ENCODE measurements at places on chromosomes 12 and 14.
A peak's percentile ranks its signal among the peaks of the same experiment; 100 is the strongest.

DNA sequence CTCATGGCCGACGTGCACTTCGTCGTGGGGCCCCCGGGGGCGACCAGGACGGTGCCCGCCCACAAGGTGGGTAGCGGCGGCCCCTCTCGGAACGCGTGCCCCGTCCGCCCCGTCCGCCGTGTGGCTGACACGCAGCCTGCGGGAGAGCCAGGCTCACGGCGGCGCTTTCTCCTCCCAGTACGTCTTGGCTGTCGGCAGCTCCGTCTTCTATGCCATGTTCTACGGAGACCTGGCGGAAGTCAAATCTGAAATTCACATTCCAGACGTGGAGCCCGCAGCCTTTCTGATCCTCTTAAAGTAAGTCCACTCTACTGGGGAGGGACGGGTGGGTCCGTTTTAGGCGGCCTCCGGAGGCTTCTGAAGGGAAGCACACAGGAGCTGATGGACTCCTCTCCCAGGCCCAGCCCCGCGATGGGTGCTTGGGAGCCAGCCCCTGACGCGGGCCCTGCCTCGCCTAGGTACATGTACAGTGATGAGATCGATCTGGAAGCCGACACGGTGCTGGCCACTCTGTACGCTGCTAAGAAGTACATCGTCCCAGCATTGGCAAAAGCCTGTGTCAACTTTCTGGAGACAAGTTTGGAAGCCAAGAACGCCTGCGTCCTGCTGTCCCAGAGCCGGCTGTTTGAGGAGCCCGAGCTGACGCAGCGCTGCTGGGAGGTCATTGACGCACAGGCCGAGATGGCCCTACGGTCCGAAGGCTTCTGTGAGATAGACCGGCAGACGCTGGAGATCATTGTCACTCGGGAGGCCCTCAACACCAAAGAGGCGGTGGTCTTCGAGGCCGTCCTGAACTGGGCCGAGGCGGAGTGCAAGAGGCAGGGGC, 1.1 kb downstream of the BTBD6 start:
- DNase-seq, result no peak

GRCh38 chr12:93442411-93443340, 929 bp upstream of the UBE2N start:
- DNase-seq, result no peak

GRCh38 chr12:118866346-118866745, 115.0 kb upstream of the SRRM4 start:
- DNase-seq, result no peak

DNA sequence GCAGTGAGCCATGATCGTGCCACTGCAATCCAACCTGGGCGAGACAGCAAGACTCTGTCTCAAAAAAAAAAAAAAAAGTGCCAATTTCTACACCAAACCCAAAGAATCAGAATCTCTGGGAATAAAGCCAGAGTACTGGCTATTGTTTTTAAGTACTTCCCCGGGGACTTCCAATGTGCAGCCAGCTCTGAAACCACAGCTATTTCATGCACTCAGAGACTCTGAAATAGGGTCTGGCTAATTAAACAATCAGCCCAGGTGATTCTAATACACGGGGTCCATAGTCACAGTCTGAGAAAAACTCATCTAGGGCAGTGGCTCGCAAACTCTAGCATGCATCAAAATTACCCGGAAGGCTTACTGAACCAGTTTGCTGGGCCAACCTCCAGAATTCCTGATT, 56.3 kb downstream of the SIX6 start:
- DNase-seq, result peak; percentile 70

DNA sequence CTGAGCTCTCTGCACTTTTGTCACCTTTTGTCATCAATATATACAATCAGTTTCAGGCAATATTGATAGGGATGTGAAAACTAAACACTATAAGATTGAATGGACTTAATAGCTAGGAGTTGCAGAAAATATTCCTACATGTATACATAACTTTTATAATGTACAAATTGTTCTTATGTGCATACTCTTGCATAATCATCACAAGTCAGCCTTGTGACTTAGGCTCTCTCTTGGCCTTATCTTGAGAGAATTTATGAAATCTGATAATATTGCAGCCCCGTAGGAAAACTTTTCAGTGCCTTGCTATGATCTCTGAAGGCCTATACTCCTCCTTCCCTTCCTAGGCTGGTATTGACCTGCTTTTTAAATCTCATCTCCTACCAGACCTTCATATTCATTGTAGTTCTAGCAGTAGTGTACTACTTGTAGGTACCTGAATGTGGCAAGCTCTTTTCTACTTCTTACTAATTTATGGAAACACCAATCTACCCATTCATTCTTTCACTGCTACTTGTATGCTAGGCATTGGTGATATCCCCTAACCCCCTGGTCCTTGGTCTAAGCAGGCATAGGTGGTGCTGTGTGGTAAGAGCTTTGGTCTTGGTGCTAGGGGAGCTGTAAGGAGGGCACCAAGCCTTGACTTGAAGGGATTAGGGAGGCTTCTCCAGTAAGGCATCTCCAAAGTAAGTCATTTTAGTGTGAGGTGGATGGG, 100.0 kb downstream of the PRKCH start:
- no peak for DNase-seq
